ENCODE measurements at places on chromosomes 5 and 9.

- DNase-seq: no peak
Observed at GRCh38 chr5:82699737-82700136, 377.5 kb downstream of the TMEM167A start.

GRCh38 chr9:89442501-89442978 is 55.4 kb downstream of the SEMA4D start:
- DNase-seq: no peak

- DNase-seq: no peak
Observed at GRCh38 chr9:91428927-91429351, 5.3 kb upstream of the NFIL3 start.

GRCh38 chr5:110150199-110150598 is 460.5 kb downstream of the MAN2A1 start:
- DNase-seq: no peak

DNA sequence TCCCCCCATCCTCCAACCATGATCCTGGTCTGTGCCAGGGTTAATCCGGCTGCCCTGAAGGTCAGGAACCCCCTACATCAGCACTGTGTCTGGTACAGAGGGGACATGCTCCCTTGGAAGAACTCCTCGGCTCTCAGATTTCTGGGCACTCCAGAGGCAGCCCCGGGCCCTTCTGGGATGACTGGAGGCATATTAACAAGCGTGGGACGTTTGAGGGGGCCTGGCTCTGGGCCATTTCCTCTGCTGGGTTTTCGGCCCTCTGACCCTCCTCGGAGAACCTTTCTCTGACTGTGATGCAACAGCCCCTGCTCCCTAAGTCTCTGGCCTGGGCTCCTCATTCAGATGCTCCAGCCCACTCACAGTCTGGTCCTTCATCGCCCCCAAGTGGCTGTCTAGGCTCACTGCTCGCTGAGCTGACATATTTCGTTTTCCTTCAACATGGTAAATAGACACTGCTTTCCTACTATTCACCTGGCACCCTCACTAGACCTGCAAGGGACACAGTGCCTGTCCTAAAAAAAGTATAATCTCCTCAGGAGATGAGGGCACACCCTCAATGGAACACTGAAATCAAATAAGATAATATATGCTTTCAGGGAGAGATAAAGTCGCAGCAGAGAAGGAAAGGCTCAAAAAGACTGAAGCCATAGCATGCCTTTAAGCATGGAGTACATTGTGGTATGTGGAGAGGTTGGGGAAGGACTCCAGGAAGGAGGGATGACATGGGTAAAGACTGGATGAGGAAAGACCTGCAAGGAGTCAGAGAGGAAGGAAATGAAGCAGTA is 404.7 kb upstream of the TRPC7 start:
- DNase-seq: peak; percentile 67

- no peak for DNase-seq
Observed at GRCh38 chr5:141504216-141504615, 15.3 kb downstream of the PCDHGC5 start.

GRCh38 chr5:155624597-155625241 is 611.2 kb downstream of the KIF4B start:
- no peak for DNase-seq

GRCh38 chr9:8769153-8769552 is 969.6 kb upstream of the DMAC1 start:
- DNase-seq: no peak

- DNase-seq: peak; percentile 6
Observed at GRCh38 chr5:170135796-170136490, 30.2 kb downstream of the FOXI1 start.

DNA sequence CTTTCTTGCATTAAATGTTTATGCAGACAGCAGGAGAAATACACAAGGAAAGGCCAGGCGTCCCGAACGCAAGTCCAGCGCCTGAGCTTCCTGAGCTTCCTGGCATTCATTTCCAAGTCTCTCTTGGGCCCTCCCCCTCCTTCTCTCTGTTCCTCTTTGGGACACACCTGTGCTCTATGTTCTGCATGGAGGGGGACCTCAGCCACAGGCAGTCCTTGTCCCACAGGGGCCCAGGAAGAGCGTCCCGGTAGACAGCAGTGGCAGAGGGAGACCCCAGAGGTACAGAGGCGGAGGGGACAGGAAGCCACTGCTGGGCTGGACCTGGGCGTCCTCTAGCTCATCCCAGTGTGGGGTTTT is 221.3 kb downstream of the C9orf50 start:
- DNase-seq: no peak

DNA sequence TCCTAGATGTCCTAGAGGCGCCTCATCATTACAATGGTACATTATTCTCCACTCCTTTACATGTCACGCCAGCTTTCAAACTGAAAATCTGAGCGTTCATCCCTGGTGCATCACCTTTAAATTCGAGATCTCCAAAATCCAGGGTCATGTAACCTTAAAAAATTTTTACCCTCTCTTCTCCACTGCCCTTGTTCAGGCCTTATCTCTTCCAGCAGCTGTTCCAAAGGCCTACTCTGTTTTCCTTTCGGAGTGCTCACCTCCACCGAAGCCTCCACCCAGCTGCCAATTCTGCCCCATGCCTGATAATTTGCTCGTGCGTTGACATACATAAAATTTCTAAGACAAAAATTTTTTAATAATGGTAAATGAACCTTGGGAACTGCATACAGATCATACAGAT is 950 bp upstream of the MSH3 start:
- DNase-seq: no peak

DNA sequence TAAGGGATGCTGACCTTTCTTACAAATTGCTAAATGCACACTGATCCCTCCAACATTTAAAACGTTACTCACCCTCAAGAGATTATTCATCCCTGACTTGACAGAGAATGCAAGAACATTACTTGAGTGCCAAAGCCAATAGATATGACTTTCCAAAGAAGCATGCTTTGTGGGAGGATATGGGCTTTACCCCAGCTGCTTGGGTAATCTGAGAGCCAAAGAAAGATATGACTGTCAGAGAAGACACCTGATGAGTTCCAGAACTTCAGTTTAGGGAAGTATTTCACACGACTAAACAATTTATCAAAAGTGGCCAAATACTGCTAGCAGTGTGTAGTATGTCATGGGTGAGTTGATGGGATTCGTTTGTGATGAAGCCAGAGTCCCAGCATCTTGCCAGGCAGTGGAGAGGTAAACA is 7.4 kb upstream of the SPDL1 start:
- DNase-seq: no peak

DNA sequence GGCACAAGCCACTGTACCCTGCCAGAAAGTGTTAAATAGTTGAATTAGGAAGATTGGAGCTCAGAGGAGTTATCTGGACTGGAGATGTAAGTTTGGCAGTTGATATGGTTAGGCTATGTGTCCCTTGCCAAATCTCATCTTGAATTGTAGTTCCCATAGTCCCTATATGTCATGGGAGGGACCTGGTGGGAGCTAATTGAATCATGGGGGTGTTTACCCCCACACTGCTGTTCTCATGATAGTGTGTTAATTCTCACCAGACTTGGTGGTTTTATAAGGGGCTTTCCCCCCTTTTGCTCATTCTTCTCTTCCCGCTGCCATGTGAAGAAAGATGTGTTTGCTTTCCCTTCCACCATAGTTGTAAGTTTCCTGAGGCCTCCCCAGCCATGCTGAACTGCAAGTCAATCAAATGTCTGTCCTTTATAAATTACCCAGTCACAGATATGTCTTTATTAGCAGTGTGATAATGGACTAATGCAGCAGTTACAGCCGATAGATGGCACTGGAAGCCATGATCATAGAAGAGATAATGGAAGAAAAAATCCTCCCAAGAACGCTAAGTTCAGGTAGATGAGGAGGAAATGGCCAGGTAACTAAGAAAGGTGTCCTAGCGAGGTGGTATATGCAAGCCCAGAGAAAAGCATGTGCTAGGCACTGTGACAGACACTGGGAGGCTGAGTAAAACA is 51.4 kb downstream of the TNFSF8 start:
- DNase-seq: no peak

DNA sequence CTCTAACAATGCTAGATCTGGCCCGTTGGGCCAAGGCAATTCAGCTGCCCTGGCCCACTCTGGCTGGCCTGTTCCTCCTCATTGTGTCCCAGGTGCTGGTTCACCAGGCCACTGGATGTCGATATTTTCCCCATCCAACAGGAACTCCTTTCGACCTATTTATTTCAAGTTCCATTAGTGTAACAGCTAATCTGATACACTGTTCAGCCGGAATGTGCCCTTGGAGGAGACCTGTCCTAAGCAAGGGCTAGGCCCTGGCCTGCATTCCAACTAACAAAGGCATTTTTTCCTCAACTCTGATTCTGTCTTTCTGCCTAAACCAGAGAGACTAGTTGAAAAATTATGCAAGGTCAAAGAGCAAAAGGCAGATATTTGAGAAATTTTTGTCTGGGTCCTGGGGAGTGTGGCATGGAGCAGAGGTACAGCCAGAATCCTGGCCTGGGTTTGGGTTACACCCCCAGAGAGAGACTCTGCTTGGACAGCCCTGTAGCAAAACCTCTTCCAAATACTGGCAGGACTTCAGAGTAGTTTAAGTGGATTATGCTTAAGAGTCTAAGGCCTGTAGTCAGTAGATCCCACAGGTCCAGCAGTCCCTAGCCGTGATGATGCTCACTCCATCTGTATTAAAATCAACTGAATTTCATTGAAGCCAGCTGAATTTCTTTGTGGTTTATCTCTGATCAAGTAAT is 36.1 kb downstream of the MARCHF11 start:
- no peak for DNase-seq

DNA sequence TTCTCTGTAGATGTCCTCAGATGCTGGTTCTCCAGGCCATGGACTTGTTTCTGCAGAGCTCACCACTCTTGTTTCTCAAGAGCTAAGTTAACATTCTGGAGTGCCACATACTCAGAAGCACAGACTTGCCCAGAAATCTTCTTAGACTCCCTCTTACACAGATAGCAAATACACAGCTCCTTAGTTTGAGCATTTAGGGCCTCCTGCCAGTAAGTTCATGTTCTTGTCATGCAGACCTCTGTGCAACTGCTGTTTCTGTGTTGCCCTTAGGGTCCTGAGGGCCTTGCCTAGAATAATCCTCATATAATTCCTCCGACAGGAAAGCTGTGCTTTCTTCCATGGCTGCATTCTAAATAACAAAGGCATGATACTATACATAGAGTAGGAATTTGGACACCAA is 1.3 kb upstream of the PTPDC1 start:
- no peak for DNase-seq

- DNase-seq: no peak
Observed at GRCh38 chr5:42564689-42565356, 141.6 kb downstream of the GHR start.

GRCh38 chr5:35316611-35317274 is 86.5 kb upstream of the PRLR start:
- DNase-seq: no peak

- no peak for DNase-seq
Observed at GRCh38 chr9:33211695-33212393, 28.1 kb upstream of the SPINK4 start.
